Brain (organoid and tissue), 16 donors: ENCODE measurements at places on chromosomes 4 and X.

- DNase-seq = no peak
Observed at GRCh38 chrX:22634083-22634482, 361.4 kb downstream of the CBLL2 start.

- peak; percentile 18 for DNase-seq
Observed at GRCh38 chr4:88938138-88938537, 118.8 kb downstream of the FAM13A start.

DNA sequence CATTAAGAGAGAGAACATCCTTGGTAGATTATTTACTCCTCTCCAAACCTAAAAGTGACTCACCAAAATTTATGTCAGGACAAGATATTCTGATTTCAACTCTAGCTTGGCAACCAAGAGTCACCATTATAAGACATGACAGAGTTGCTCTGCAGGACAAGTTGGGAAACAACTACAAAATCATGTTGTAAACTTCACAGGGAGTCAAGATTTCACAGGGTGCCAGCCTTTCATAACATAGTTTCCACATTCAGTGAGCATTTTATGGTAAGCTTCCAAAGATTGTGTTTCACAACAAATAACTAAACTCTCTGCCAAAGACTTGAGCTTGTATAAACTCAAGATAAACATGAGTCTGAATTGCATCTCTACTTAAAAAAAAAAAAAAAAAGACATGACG, 121.0 kb upstream of the DIAPH2 start:
- DNase-seq = peak; percentile 71

DNA sequence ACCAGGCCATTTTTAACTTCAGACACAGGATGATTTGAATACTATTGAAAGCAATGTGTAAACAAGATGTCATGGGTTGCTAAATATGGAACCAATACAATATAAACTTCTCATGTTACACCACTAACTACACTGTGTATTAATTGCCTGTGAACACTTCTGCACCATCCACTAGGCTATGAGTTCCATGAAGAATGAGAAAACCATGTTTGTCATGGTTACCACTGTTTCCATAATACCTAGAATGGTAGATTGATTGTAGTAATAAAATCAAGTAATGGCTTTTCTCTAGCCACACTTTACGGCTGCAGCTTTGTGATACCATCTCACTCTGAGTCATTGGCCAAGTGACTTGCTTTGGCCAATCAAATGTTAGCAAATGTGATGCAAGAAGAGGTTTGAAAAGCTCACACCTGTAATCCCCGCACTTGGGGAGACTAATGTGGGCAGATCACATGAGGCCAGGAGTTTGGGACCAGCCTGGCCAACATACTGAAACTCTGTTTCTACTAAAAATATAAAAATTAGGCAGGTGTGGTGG, 19.9 kb upstream of the CYBB start:
- no peak for DNase-seq

- DNase-seq = no peak
Observed at GRCh38 chr4:80685214-80685613, 345.3 kb upstream of the BMP3 start.

DNA sequence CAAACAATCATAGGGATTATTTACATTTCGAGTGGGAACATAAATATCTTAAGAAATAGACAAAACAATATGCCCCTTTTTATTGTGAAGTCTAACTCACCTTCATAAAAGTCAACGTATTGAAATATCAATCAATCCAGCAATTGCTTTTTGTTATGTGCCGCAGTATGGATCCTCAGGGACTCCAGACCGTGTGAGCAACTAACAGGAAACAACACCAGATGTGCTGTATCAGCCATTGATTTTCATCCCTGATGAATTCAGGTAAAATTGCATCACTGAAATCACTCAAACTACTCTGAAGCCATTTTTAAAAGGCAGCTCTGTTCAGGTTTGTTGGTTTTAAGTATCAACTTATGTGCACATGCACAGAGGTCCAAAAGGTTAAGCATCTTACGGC, 197.3 kb upstream of the FAT1 start:
- DNase-seq = no peak

DNA sequence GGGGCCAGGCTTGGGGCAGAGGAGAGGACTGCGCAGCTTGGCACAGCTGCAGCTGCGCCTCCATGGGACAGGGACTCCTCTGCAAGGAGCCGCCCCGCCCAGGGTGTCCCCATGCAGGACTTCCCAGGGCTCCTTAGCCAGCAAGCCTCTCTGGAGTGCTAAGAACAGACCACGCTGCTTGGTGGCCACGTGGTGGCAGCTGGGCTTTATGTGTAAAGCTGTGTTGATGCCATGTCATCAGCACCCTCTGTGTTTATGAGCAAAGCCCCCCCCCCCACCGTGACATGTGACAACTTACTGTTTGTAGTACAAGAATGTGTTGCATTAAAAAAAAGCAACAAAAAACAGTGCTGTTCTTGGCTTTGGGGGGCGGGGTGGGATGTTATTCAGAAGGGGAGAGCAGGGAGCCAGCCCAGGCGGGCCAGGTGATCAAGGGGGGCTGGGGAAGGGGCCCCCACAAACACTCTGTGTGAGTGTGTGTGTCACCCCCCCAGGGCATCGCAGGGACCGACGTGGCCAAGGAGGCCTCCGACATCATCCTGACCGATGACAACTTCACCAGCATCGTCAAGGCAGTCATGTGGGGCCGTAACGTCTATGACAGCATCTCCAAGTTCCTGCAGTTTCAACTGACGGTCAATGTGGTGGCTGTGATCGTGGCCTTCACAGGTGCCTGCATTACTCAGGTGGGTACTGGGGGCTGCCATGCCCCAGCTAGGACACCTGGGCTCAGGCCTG, 40.3 kb downstream of the ATP2B3 start:
- DNase-seq = no peak

DNA sequence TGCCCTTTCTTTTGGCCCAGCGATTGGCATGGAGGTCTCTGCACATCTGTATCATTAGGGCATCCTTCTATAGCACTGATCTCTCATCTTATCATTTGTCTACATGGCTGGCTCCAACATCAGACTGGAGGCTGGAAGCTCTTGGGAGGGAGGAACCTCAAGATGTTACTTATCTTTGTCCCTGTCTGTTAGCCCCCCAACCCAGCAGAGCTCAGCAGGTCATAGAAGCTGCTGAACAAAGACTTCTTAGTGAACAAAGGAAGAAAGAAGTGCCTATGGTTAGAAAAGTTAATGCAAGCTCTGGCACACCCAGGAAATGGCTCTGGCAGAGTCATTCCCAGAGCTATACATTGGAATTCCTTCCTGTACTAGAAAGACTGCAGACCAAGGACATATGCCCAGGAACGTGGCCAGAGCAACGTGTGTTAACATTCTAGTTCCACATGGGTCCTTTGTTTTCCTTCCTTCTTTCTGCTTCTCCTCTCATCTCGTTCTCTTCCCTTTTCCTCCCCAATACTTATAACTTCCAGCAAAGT, 74.0 kb downstream of the SEL1L3 start:
- no peak for DNase-seq

DNA sequence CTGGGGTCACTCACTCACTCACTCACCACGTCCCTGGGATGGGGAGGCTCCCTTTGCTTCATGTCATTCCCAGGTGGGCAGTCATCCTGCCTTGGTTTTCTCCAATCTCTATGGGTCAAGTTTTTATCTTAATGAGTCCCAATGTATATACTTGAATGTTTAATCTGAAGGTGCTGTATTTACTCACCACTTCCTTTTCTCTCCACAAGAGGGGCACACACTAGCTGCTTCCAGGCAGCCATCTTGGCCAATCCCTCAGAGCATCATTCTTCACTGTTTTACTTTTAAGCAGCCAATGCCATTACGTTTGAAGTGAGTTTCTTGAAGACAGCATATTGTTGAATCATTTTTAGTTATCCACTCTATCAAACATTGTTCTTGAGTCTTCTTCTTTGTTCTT, 153.4 kb upstream of the ARSJ start:
- no peak for DNase-seq

- DNase-seq = no peak
Observed at GRCh38 chr4:13989501-13989900, 362.0 kb upstream of the BOD1L1 start.

GRCh38 chrX:136228839-136229207, 22.4 kb downstream of the MAP7D3 start:
- no peak for DNase-seq

DNA sequence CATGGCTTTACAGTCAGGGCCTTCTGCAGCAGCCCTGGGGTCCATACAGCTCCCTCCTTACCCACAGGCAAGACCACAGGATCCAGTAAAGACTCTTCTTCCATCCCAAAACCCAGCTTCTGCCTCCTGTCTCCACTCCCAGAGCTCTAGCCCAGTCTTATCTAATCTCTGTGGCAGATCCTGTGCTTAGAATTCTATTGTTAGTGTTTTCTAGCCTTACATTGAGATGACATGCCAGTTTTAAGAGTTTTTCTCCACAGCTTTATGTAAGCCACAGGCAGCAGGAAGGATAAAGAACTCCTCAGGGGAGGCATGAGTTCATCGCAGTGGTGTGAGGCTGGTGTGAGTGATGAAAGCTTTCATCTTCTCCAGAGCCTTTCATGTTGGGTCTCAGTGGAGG, 129.1 kb downstream of the RCHY1 start:
- DNase-seq = no peak

DNA sequence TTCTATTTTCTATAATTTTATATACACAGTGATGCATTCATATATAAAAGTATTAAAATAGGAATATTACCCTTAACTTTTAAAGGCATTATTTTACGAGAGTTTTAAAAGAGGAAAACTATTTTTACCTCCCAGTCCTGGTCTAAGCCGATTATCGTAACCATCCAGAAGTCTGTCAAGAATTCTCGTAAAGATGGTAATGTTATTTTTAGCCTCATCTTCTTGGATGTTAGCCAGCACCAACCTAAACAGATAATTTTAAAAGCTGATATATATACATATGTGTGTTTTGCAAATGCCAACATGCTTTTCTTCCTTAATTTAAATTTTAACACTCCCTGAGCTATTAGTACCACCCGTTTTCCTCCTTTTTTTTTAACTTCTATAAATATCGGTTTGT, 4.0 kb downstream of the GABRA2 start:
- no peak for DNase-seq

GRCh38 chrX:3711331-3711917, 2.0 kb downstream of the PRKX start:
- no peak for DNase-seq

DNA sequence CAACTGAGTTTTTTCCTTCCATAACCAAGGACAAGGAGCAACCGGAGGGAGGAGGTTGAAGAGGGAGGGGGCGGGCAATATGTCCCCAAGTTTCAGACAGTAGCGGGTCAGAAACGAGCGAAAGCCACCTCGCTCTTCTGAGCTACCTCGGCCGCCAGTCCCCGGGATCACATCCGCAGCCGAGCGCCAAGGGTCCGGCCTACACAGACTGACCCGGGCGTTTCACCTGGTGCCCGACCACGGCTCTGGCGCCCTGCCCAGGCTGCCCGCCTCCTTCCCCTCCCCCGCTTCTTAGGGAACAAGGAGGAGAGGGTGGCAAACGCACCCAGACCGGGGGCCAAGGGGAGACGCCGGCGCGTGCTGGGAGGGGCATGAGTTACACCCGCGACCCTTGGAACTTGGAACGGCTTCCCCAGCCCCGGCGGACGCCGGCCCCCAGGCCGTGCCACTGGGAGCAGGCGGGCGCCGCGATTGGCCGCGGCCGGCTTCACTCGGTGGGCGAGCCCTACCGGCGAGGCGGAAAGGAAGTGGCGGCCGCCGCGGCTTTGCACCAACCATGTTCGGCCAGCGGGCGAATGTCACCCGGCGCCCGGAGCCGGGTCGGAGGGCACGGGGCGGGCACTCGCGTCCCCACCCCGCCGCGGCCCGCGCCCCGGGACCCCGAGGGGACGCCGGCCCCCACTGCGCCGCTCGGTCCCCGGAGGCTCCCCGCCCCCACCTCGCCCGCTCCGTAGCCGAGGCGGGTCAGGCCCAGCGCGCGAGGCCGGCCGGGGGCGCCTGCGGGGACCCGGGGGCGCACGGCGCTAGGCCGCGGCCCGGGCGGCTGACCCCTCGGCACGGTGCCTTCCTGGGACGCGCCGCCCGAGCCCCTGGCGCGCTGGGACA, 1.5 kb downstream of the IRF2 start:
- DNase-seq = peak; percentile 74

- DNase-seq = no peak
Observed at GRCh38 chr4:150896497-150896896, 118.6 kb downstream of the LRBA start.

DNA sequence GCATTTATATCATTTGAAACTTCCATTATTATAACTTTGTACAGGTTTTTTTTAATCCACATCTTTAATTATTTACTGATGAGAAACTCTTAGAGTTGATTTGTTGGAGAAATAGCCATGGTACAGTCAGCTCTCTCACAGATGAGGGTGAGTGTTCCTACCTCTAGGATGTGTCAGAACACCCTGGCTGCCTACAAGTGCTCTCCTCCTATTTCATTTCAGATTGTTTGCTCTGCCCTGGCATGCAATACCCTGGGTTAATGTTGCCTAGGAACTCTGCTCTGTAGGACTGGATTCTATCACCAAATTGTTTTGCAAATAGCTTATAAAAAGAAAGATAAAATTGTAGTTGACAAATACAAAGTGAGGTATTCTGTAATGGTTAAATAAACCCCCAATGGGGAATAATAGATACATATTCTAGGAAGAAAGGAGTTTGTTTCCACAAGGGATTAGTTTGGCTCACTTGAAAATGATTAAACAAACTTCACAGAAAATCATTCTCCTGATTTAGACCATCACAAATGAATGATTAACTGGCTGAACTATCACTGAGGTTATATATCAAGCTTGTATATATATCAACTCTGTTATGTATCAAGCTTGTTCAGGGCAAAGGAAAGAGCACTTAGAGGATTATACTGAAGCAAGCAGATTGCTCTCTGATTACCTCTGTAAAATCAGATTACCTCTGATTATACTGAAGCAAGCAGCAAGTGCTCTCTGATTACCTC, 150.0 kb downstream of the PDE5A start:
- no peak for DNase-seq

DNA sequence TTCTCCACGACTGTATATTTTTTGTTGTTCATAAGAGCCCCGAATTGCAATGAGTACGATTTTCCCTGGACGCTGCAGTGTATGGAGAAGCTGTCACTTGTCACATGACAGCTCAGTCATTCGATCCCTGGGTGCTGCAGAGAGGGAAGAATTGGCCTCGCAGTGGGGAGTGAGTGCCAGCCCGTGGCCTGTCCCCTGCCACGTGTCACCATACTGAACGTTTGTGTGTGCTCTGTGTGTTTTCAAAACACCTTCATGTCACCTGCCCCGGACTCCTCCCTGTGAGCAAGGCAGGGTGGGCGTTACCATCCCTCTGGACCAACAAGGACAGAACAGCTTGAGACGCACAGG, 77.9 kb downstream of the TBL1X start:
- DNase-seq = no peak

DNA sequence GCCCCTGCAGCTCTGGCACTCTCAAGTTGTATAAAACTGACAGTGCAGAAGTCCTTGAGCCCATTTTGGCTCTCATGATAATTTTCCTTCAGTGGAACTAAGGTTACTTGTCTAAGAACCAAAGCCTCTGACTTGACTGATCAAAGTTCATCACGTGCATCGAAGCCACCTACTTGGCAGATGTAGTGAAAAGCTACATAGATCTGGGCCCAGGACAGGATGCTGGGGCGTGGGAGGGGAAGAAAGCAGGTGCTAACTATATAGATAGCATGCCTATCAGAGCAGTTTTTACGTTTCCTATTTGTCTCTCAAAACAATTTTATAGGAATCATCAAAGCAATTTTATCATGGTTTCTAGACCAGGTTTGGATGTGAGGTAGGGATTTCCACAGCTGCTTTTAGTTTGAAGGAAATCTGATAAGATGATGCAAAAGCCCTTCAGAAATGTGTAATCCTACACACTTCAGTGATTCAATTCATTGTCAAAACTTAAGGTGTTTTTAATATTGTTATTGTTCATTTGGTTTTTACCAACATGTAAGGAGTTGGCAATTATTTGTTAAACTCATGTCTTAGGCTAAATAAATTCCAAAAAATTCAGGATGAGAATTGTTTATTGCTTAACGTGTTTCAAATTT, 1.2 kb upstream of the CD40LG start:
- no peak for DNase-seq
